ENCODE measurements at places on chromosomes 1 and 21.

DNA sequence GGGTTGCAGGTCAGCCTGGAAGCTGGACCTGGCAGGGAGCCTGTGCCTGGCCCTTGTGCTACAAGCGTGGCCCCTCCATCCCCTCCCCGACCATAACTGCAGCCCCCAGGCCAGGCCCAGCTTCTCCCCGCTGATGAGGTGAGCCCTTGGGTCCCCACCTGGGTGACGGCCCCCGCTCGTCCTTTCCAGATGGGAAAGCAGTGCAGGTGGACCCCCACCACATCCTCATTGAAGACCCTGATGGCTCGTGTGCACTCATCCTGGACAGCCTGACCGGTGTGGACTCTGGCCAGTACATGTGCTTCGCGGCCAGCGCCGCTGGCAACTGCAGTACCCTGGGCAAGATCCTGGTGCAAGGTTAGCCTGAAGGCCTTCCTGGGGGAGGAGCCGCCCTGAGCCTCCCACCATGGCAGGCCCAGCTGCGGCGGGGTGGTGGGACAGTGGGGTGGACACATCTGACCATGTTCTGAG lies 56.9 kb downstream of the TRIM11 start:
- no peak for DNase-seq

DNA sequence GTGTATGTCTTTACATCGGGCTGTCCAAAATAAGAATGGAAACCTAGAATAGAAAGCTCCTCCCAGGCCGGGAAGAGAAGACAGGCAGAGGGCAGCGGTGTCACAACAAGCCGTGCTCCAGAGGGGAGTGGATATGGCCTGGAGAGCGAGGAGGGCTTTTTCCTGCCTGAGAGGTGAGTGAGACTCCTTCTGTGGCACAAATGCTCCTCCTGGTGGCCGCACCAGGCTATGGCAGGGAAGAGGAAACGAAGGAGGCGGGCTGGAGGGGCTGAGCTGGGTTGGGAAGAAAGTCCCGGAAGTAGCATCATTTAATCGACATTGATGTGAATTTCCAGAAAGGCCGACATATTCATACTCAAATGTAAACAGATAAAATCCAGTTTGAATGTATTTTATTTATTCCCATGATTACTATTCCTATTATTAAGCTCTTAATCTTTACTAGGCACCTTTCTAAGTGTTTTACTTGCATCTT lies 54.7 kb downstream of the MEF2D start:
- peak; percentile 81 for DNase-seq

DNA sequence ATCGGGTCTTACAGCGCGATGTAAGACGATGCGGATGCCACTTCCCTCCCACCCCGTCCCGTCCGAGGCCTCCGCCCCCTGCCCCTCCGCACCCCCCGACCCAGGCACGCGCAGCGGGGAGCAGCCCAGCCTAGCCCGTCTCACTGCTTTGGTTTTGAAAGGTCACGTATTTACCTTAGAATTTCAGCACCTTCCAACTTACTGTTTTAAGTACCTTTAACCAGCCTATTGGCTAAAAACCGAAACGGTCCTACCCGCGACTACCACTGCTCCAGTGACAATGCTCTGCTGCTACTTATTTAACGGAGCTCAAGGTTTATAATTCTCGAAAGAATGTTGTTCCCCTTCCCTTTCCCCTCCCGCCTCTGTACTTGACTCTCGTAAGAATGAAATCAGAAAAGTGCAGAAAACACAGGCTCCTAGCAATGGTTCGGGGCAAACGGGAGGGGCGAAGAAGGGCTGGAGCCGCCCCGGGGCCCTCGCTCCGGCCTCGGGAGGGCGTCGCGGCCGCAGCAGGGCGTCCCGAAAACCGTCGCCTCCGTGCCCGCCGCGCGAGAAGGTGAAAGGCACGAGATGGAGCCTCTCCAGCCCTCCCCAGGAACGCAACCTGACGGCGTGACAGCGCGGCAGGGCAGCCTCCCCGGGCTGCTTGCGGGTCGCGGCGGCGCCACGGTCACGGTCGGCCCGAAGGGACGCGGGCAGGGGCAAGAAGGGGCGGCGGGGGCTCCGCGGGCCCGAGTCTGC lies 667 bp downstream of the TMEM50B start:
- no peak for DNase-seq

- no peak for DNase-seq
Observed at GRCh38 chr21:33963848-33964555, 48.4 kb upstream of the ATP5PO start.

DNA sequence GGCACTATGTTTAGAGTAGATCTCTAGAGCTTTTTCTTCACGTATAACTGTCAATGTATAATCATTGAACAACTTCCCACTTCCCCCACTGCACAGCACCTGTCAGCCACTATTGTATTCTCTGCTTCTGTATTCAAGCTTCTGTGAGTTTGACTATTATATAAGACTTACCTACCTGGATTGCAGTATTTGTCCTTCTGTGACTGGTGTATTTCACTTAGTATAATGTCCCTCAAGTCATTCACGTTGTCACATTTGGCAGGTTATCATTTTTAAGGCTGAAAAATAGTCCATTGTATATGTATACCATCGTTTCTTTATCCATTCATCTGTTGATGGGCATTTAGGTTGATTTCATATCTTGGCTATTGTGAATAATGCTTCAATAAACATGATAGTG lies 969.5 kb upstream of the B3GALT2 start:
- no peak for DNase-seq

DNA sequence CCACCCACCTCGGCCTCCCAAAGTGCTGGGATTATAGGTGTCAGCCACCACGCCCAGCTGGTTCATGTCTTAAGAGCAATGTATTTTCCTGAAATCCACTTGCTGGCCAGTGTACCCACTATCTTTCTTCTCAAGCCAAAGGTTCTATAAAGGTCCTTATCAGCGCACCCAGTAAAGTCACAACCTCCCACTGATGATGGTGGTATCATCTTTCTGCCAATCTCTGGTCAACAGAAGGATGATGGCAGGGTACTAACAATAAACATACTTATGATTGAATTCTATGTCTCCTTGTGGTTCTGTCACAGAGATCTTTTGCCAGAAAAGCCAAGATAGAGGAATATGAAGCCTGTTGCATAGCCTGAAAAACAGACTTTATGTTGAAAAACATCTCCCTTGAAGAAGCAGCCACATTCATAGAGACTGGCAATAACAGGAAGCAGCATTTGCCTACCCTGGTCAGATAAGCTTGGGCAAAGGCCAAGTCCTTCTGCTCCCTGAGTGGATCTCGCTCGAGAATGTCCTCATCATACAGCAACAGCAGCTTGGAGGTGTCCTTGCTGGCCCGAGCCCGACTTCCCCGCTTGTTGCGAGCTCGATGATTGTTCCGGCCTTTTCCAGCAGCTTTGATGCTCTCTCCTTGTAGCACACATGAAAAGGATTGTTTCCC lies 73.0 kb downstream of the DAP3 start:
- DNase-seq = peak; percentile 9

DNA sequence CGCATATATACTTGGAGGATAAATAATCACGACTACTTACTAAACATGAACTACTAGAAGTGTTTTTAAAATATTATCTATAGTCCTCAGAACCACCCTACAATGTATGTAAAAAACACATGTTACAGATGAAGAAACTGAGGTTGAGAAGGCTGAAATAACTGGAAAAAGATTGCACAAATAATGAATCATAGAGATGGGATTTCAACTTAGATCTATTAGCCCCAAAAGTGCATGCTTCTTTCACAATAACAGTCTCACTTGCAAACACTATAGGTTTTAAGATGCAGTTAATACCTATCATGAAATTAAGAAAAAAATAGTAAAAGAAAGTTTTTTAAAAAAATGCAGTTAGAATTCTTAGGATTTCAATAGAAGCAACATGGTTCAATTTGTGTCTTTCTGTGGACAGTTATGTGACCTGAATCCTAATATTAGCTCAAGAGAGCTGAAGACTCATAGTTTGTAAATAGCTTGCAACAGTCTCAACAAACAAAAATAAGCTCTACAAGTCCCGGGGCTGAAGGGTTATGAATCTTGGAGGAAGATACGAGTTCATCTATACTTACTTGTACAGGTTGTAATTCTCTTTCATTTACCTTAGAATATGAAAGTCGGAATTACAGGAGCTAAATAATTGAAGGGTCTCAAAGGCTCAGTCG lies 58.6 kb upstream of the NTPCR start:
- no peak for DNase-seq

DNA sequence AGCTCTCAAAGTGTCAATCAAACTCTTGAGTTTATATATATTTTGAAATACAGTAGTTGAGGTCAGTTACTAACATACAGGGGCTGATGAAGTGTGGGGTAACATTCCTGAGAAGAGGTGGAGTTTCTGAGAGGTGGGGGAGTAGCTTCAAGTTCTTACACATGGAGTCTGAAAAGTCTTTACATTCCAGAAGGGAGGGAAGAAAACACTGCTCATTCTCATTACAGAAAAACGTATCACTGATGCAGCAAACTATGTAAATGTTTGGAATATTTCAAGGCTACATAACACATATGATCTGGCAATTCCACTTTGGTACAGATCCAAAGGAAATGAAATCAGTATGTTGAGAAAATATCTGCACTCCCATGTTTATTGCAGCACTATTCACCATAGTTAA lies 1065.8 kb upstream of the B3GALT2 start:
- peak; percentile 93 for DNase-seq

DNA sequence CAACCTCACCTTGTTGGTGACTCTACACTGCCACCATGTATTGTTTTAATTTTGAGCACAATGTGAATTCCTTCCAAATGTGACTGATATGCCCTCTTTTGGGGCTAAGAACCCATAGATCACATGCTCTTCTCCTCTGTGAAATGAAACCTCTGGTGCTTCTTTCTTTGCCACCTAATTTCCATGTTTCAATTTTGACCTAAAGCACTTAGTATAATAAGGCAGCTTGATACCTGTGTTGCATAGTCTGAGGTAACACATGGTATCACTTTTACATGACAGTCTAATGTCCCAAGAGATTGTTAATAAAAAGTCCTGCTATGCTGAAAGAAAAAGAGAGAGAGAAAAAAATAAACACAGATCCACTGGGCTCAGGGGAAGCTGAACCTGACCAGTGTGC lies 24.2 kb downstream of the CLEC20A start:
- DNase-seq = no peak

DNA sequence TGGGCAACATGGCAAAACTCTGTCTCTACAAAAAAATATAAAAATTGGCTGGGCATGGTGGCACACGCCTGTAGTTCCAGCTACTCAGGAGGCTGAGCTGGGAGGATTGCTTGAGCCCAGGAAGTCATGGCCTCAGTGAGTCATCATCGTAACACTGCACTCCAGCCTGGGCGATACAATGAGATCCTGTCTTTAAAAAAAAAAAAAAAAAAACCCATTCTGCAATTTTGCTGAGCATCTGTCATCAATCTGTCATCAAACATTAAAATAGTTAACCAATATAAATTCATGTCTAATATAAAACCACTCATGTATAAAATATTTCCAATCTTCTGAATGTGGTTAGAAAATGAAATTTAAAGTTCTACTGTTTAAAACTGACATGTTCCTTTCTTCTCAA lies 56.9 kb downstream of the LPAR3 start:
- DNase-seq = no peak

GRCh38 chr1:207815913-207816291 lies 64.0 kb downstream of the CD46 start:
- DNase-seq = no peak

DNA sequence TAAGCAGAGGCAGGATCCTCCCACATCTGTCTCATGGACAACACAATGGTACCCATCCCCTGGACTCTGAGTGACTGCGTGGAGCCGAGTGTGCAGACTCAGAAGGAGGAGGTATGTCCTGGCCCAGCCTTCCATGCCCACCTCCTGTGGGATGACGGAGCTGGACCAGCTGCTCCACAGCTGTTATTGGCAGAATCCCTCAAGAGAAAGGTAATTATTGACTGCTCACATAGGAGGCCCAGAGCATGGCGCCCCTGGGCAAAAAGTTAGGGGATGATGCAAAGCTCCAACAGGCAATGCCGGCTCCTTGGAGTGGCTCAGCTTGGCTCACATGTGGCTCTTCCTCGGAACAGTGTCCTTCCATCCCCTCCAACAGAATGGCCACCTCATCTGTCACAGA lies 12.2 kb upstream of the ACTRT2 start:
- DNase-seq = no peak

GRCh38 chr1:156420205-156421061 lies 51.4 kb downstream of the RHBG start:
- no peak for DNase-seq

DNA sequence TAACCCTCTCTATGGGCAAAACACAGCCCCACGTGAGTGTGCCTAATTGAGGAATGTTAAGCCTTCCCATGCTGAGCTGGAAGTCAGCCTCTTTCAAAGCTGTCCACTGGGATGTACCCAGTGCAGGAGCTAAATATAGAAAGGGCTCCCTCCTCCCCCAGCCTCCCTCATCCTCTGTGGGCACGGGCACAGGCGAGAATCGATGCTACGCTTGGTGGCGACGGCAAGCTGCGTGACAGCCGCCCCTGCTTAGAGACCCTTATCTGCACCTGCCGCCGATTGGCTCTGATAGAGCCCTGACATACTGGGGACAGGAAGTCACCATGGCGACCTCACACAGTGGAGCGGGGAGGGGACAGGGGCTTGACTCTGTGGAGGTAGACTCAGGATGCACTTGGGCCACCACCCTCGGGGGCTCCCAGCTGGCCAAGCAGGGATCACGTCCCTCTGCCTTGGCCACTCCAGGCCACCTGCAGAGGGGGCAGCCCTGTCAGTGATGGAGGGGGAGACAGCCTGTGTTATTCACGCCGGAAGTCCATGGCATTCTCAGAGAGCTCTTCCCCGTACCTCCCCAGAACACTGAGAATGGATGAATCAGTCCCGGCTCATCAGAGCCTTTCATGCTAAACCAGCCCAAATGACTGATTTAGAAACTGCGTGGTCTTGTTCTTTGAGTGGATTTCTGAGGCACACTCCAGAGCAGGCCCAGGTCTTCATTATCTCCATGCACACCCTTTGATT lies 84.8 kb downstream of the KCND3 start:
- no peak for DNase-seq

- peak; percentile 95 for DNase-seq
Observed at GRCh38 chr1:162538815-162539431, 22.6 kb upstream of the UAP1 start.

- no peak for DNase-seq
Observed at GRCh38 chr21:45421846-45422775, 17.1 kb downstream of the COL18A1 start.

DNA sequence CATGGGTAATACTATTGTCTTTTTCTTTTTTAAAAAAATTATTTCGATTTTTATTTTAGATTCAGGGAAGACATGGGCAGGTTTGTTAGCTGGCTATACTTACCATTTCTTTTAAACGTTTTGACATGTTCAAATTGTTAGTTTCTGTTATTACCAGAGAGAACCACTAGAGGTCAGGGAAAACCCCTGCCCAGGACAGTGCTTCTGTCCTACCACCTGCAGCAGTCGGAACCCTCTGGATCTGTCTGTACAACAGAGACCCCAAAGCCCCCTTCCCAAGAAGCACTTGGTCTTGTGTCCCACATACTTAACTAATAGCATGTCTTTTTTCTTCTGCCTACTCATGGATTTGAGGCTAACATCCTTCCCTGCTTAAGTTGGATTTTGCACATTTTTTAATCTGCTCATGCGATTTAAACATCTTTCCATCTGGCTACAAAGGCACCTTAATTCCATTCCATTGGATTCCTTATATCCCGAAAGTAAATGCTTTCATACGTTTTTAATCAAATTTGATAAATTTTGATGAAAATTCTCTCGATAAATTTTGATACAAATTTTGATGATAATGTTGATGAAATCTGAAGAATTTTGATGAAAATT lies 10.0 kb upstream of the C1orf115 start:
- DNase-seq = no peak

All from NCI-H226 (cell line).